ENCODE measurements at places on chromosomes 1 and 21. TPM values are rescaled to one million over a fixed set of nuclear protein-coding genes. Genes with fewer than 3 reads are reported as not detected.

DNA sequence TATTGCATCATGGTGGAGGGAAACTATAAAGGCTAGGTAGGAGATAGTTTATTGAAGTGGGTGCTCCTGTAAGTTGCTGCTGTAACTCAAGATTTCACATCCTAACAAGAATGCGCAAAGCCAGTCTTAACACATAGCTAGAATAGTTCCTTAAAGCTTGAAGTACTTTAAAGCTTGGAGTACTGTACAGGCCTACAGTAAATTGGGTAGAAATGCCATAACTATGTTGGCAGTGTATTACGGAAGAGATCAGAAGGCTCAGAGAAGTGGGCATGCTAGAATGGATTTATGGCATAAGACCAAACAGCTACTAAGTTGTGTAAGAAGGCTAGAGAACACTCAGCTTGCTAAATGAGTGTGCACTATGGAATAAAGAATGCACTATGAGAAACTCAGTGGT lies 44.5 kb downstream of the DMRTA2 start:
- DNase-seq, result no peak

SYT2 gene
- 0.09 TPM for total RNA-seq

- no peak for DNase-seq
These were observed 140.9 kb upstream of the CTTNBP2NL start for GRCh38 chr1:112255080-112255479.

HHIPL2 gene
- 0.16 TPM for total RNA-seq

SMPDL3B gene
- 11.3 TPM for total RNA-seq

- DNase-seq, result no peak
These were observed 68.1 kb upstream of the EXO1 start for GRCh38 chr1:241779897-241780296.

DNA sequence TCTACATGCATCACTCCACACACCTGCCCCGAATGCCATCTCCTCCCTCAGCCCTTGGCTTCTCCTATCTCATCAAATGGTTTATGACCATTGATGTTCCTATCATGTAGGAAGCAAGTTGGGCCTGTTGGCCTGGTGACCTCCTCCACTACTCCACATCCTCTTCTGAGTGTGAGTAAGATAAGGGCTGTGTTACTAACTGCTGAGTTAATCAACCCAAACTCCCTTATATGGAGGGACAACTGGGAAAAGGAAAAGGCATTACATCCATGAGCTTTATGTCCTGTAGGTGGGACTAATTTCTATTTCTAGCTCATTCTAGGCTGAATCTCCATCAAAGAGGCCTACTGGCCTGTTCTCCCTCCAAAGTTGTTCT lies 57.6 kb downstream of the WLS start:
- no peak for DNase-seq

RFX5 gene
- total RNA-seq, result 25.0 TPM

S100A5 gene
- not detected for total RNA-seq

DNA sequence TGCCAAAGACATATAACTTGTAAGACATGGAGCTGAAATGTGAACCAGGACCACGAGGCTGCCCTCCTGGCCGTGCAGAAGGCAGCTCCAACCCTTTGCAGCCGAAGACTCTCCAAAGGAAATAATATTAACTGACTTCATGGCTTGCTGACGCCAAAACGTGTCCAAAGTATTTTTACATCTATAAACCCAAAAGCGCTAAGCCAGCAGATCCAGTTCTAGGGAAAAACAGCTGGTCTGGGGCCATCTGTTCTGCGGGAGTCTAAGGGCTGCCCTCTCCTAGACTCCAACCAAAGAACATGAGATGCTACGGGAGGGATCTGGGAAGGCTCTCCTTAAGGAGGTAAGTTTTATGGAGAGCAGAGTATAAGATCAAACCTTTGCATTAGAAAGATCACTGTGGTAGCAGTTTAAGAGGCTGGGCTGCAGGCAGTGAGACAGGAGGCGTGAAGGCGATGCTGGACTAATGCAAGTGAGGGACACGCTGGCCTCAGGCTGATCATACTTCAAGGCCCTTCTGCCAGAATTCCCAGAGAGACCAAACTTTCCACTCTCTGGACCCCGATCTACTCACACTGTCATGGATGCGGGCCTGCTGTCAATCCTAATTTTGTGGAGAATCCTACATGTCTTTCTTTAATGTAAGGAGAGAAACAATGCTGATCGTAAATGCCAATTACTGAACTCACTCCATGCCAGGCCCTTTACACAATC lies 1.2 kb downstream of the TMEM53 start:
- no peak for DNase-seq

- DNase-seq, result no peak
These were observed 69.9 kb downstream of the NAV1 start for GRCh38 chr1:201608635-201609395.

GRCh38 chr1:241532864-241533263 lies 686 bp downstream of the KMO start:
- no peak for DNase-seq

ATP1A2 gene
- not detected for total RNA-seq

DNA sequence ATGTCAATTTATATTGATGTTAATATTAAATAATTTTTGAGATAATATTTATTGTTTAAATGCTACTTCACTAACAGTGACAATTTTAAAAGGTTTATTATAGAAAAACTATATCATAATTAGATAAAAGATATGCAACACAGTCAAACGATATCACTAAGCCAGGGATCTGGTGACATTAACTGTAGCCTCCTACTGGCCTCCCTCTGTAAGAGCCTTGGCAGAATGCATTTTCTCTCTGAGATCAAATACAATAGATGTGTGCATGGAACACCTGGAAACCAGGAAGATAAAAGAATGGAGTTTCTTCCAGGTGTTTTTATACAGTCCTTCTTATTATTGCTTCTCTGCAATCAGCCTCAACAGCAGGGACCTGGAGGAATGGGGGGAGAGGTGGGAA lies 1762.1 kb downstream of the BRINP3 start:
- no peak for DNase-seq

- DNase-seq, result no peak
These were observed 5.9 kb downstream of the NRIP1 start for GRCh38 chr21:15058854-15059263.

DNA sequence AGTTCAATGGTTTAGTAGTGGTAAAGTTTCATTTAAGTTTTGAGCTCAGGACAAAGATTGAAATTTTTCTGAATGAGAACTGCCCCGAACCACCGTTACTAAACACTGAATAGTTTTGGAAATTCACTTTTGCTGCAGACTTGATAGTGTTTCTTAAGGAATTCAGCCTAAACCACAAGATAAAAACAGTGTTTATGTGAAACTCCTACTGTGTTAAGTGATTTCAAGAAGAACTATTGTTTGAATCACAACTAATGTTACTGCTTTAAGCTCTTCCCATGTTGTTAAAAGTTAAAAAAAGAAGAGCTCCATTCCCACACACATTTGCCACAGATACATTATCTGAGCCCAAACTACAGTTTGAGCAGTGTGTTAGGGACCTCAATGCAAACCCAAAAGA lies 159.2 kb downstream of the DYRK1A start:
- no peak for DNase-seq

- peak; percentile 68 for DNase-seq
These were observed 6.6 kb downstream of the CCDC190 start for GRCh38 chr1:162854245-162854882.

GRCh38 chr1:24154215-24154614 lies 11.3 kb upstream of the IL22RA1 start:
- no peak for DNase-seq

DNA sequence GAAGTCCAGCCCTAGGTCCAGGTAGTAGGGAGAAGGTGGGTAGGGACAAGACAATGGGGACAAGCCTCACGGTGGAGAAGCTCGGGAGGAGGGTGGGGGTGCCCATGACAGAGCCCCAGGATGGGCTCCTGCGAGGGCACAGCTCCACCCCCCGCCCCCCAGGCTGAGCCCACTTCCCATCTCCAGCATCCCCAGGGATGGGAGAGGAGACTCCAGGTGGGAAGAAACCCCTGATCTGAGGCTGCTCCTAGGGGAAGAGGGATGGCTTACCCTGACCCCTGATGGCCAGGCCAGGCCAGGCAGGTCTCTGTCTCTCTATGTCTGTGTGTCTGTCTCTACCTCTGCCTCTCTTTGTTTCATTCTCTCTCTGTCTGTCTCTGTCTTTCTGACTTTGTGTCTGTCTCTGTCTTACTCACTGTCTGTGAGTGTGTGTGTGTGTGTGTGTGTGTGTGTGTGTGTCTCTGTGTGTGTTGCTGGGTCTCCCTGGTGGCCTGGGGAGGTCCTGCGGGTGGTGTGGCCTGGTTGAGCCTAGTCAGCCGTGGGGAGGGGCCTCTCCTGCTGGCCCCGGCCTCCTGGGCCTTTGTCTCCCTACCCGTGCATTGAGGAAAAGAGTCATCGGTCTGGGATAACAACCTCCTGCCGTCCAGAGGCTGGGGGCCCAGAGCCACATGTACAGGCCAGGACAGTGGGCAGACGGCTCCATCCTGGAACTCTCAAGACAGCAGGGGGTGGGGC lies 45.7 kb downstream of the WNT9A start:
- peak; percentile 47 for DNase-seq

GRCh38 chr1:228150461-228151179 lies 890 bp downstream of the GJC2 start:
- DNase-seq, result no peak

GRCh38 chr1:116260621-116261020 lies 112.4 kb upstream of the ATP1A1 start:
- no peak for DNase-seq

- DNase-seq, result no peak
These were observed 97.4 kb upstream of the DUSP10 start for GRCh38 chr1:221839321-221839720.
